Activated T-helper 1 cell treated with anti-CD3 and anti-CD28 coated beads, Interleukin-2, amount 50 U/mL, for 16 hours (primary cell): ENCODE measurements at places on chromosomes 6 and 20.
A peak's percentile ranks its signal among the peaks of the same experiment; 100 is the strongest.

DNA sequence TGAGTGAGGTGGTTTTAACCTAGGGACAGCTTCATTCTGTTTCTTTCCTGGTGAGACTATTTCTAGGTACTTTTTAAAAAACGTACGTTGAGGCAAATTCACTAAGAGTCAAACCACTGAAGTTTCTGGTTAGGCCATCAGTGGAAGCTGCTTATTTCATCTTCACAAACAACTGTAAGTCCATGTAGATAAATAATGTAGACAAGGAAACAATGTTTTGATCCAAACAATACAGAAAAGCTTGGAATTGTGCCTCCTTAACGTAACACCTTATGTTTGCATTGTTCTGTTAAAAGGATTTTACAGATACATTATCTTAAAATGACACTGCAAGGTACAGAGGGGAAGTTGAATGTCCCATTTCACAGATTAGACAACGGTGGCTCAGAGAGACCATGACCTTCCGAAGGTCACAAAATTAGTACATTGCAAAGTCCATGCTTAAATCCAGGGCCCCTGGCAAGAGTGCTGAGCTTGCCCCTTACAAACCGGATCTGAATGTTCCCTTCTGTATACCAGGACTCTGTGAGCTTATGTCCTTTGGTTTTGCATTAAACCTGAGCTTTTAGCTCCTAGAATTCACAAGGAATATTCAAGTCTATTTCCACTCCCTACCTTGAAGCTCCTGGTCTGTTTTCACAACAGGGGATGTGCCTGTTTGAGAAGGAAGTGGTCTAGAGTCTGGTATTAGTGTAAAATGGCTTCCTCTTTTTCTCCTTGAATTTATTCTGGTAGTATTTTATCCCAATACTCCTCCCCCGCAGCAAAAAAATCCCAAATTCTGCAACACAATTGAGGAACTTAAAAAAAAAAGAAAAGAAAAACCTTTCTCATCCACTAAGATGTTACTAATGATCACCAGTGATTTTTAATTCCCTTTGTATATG lies 28.9 kb upstream of the ZNF217 start:
- DNase-seq = no peak

- DNase-seq = no peak
Observed at GRCh38 chr6:55450005-55450404, 122.7 kb downstream of the GFRAL start.

DNA sequence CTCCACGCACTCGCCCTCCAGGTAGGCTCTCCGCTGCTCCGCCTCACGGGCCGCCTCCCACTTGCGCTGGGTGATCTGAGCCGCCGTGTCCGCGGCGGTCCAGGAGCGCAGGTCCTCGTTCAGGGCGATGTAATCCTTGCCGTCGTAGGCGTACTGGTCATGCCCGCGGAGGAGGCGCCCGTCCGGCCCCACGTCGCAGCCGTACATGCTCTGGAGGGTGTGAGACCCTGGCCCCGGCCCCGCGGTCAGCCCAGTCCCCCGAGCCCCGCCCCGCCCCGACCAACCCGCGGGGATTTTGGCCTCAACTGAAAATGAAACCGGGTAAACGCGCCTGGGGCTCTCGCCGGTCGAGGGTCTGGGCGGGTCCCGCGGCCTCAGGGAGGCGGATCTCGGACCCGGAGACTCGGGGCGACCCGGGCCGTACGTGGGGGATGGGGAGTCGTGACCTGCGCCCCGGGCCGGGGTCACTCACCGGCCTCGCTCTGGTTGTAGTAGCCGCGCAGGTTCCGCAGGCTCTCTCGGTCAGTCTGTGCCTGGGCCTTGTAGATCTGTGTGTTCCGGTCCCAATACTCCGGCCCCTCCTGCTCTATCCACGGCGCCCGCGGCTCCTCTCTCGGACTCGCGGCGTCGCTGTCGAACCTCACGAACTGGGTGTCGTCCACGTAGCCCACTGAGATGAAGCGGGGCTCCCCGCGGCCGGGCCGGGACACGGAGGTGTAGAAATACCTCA lies 598 bp downstream of the HLA-B start:
- DNase-seq = peak; percentile 33

DNA sequence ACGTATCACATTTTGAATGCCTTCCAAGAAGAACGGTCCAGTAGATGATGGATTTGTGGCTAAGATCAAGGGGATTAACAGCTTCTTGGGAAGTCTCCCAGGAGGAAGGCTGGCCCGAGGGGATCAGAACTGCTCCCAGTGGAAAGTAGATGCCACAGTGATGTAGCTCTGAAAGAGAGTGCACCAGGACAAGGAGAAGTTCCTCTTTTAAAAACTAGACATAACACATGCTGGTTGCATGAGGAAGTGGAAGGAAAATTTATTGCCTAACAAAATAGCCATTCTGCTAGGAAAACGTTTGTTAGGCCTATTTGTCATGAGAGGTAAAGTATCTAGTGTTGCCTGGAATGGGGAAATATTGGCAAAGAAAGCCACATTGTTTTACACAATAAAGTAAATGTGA lies 87.8 kb downstream of the CDH26 start:
- DNase-seq = no peak

DNA sequence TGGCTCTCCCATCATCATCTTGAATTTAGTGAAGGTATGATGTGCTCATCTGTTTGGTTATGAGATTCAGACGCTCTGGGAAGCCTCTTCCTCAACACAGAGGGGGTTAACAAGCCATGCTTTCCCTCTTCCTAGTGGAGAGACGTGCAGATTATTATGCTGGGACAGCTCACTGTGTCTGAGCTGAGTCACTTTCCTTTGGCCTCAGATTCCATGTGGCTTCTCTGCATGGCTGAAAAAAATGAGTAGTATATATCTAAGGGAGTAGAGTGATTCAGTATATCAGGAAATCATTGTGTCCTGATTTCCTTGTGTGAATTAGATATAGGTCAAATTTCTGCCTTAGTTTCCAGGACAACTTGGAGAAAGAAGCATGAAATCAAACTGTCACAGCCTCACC lies 52.6 kb downstream of the FIG4 start:
- no peak for DNase-seq

GRCh38 chr20:62922451-62922921 lies 3.8 kb downstream of the DIDO1 start:
- peak; percentile 29 for DNase-seq
